ENCODE measurements at places on chromosomes 12 and 14.

GRCh38 chr14:101020834-101021370, 117.4 kb upstream of the RTL1 start:
- no peak for DNase-seq

- no peak for DNase-seq
Measured at GRCh38 chr12:72025524-72025923, 86.9 kb downstream of the TPH2 start.

- no peak for DNase-seq
Measured at GRCh38 chr14:25677111-25677510, 627.2 kb upstream of the STXBP6 start.

- DNase-seq, result no peak
Measured at GRCh38 chr14:61484826-61485584, 163.6 kb downstream of the PRKCH start.

DNA sequence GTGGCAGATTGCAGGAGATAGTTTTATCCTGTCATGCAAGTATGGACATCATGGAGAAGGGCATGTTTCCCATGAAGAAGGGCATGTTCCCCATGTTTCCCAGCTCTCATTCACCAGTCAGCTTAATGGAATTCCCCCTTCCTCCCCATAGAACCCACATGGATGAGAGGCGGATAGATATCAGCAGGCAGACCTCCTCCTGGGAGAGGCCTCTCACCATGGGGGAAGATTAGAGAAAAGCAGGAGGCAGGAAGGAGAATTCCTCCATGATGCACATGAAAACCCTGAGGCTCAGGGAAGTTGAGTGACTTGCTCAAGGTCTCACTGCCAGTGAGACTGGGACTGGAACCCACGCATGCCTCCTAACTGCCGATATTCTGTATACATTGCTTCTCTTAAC, 92.9 kb upstream of the FOXN3 start:
- DNase-seq, result no peak

- no peak for DNase-seq
Measured at GRCh38 chr12:93181409-93181965, 196.2 kb upstream of the NUDT4 start.

- DNase-seq, result no peak
Measured at GRCh38 chr12:67540920-67541624, 107.5 kb upstream of the DYRK2 start.

DNA sequence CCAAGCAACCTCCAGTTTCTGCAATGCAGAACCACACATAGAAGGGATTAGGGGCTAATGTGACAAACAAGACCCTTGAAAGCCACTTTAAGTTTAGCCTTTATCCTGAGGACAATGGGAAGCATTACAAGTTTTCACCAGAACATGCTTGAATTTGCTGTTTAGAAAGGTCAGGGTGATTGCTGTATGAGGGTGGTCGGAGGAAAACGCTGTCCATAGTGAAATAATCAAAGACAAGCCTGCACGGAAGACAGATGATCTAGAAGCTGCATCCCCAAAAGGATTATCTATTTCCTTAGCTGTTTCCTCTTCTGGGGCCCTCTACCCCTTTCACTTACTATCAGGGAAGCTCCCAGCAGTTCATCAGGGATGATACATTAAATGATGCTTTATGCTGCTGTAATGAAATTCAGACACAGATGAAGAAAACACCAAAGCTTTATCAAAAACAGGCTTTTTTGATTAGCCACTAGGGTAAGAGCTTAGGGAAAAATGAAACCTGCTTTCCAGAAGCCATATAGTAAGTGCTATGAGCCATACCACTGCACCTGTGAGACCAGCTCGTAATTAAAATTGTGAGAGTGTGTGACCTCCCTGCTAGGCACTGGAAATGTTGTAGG, 6.5 kb downstream of the HAL start:
- no peak for DNase-seq
